NCI-H1417 treated with DMSO at 0.1 percent for 48 hours (cell line): ENCODE measurements at places on chromosomes 16 and 17.

DNA sequence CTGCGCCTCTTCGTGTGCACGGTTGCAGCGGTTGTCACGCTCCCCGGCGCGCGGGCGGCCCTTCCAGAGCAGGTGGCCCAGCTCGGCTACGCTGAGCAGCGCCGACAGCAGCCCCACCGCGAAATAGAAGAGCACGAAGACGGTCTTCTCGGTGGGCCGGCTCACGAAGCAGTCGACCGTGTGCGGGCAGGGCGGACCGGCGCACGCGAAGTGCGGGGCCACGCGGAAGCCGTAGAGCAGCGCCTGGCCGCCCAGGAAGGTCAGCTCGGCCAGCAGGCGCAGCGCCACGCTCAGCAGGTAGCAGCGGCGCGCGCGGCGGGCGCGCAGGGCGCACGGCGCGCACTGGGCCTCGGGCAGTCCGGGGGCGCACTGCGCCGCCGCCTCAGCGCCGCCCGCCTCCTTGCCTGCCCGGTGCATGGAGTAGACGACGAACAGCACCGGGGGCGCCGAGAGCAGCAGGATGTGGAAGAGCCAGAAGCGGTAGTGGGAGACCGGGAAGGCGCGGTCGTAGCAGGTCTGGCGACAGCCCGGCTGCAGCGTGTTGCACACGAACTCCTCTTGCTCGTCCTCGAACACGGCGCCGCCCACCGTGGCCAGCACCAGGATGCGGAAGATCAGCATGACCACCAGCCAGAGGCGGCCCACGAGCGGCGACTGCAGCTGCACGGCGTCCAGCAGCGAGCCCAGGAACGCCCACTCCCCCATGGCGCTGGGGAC is 1.3 kb downstream of the GJD3 start:
- DNase-seq: no peak

DNA sequence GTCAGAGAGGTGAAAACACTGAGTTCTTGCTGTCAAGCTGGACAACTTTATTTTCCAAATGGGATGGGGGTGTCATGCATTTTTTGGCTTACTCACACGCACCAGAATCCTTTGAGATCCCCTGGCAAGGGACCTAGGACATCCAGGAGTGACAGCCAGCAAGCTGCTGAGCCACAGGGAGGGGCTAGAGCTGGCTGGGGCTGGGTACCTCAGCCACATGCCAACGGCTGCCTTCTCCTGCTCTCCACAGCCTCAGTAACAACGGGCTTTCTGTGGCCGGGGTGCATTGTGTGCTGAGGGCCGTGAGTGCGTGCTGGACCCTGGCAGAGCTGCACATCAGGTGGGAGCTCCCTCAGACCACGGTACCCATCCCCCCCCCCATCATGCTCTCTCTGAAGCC is 47.6 kb downstream of the NLRC5 start:
- no peak for DNase-seq

GRCh38 chr17:63946440-63947363 is 14.6 kb upstream of the CD79B start:
- DNase-seq: no peak

- DNase-seq: no peak
Observed at GRCh38 chr16:55297910-55298479, 26.0 kb upstream of the IRX6 start.

GRCh38 chr17:52738791-52739190 is 580.3 kb upstream of the CA10 start:
- DNase-seq: no peak

- no peak for DNase-seq
Observed at GRCh38 chr17:76452127-76452659, 759 bp downstream of the UBE2O start.

DNA sequence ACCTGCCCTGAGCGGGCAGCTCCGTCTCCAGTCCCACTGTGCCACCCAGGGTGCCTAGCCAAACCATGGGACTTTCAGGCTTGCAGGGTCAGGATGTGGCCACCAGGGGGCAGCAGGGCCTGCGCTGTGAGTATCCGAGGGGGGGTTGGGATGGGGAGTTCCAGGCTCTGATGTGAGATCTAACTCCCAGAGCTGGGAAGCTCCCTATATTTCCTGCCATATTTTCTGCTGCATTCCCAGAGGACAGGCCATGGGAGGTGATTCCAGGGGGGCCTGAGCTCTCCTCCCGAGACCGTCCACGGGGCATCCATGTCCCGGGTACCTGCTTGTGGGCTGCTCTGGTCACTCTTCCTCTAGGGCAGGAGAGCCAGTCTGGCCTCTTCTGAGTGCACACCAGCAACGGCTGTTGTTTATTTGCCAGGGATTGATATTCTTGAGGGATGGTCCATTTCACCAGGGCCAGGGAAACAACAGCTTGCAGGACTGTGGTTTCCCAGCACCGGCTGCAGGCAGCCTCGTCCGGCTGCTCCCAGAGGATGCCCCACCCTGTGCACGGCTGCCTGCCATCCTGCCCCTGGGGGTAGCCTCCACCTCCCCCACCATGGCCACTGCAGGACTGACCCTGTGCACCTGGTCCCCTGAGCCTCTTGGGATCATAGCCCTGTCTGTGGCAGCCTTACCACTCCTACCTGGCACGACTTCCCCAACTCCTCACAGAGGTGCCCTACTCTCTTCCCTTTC is 1.2 kb downstream of the GPR142 start:
- DNase-seq: no peak

GRCh38 chr17:47966079-47966519 is 4.8 kb upstream of the CDK5RAP3 start:
- DNase-seq: no peak

DNA sequence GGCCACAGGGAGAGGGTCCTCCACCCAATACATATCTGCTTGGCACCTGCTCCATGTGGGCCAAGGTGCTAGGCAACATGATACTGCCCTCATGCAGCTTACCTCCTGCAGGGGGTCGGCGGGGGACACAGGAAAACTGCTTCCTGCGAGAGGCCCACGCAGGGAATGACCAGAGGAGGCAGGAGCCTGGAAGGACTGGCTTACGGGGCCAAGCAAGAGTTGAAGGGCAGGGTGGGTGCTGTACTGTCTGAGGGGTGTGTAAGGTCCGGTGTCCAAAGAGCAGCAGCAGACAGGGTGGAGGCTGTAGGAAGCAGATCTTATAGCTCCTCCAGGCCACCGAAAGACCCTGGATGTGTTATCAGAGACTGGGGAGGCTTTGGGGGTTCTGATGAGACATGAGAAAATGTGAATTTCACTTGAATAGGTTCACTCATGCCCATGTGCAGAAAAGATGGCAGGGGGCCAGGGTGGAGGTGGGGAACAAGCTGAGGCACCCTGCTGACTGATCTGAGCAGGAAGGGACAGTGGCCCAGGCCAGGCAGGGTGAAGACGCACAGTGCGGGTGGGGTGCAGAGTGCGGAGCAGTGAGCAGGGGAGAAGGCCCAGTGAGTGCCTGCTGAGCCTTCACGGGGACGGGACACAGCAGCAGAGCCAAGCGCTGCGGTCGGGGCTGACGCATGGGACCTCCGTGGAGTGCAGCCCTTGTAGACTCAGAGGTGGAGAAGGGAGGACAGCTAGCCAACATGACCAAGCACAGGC is 8.3 kb downstream of the FLCN start:
- no peak for DNase-seq

DNA sequence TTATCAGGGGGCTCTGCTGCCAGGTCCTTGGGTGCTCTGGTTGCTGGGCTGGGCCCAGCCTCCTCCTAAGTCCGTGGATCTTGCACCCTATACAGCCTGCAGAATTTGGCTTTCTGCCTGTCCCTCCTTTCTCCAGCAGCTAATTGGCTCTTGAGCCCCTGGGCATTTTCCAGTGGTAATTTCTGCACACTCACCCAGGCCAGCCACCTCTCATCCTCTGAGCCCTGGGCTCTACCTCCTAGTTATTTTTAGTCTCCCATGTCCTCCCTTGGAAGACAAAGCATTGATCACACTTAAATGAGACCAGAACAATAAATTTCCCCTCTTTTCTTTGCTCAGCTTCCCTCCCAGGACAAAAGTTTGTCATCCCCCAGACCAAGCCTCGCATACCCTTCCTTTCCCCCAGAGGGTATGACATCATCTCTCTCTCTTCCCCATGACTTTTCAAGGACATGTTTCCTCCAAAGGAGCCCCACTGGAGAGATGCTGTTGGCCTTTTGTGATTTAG is 38.1 kb downstream of the C17orf75 start:
- no peak for DNase-seq

DNA sequence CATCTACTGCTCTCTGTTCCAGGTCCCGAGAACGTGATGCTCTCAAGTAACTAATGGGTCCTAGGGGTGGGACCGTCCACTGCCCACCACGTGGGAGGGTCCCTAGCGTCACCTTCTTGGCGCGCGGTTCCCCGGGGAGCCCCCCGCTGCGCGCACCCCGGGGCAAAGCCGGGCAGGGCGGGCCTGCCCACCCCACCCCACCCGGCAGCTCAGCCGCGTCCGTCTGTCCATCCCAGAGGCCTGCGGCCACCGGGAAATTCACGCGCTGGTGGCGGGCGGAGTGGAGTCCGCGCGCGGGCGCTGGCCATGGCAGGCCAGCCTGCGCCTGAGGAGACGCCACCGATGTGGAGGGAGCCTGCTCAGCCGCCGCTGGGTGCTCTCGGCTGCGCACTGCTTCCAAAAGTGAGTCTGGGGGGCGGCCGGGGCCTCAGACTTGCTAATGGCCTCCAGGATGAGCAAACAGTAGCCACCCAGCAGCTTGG is 494 bp downstream of the PRSS41 start:
- DNase-seq: no peak

GRCh38 chr16:66113223-66113622 is 253.3 kb upstream of the CDH5 start:
- no peak for DNase-seq

- no peak for DNase-seq
Observed at GRCh38 chr17:3738562-3739295, 15.0 kb downstream of the HASPIN start.

DNA sequence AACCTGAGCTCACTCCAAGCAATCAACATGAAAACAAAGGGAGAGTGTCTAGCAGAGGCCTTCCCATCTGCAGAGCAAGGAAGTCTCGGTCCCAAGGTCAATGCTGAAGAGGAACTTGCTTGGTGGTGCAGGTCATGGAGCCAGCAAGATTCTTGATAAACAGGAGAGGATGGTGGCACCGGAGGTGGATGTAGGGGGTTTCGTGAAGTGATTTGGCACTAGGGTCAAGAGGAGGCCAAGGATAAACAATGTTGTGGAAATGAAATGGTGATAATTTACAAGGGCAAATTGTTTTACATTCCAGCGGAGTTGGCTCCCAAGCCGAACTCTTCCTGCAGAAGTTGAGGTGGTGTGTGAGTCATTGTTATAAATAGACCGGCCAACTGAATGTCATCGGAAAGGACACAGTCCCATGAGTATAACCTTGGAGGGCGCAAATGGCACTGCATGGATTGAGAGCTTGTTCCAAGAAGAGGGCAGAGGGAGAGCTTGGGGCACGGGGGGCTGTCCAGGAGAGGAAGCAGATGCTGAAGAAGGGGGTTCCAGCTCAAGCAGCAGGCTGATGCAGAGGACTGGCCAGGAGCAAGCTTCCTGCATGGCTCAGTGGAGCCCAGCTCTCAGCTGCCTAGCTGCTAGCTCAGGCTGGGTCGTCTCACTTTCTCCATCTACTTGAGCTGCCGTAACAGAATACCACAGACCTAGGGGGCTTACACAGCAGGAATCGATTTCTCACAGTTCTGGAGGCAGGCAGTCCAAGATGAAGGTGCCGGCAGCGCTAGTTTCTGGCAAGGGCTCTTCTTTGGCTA is 136.6 kb downstream of the COPRS start:
- DNase-seq: no peak

DNA sequence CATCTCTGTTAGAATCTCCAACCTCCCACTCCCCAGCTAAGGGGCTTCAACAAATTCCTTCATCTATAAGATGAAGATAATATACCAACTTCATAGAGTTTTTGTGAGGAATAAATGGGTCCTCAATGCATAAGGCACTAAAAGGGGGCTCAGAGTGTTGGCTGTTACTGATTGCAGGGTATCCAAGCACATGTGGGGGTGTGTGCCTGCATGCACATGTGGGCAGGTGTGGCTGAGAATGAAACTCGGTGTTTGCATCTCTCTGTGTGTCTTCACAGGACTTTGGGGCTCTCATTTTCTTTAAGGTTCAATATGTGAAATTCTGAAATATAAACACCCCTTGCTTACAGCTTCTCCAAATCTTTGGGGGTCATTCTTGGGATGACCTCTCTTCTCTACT is 4.1 kb upstream of the PPP1R9B start:
- no peak for DNase-seq

DNA sequence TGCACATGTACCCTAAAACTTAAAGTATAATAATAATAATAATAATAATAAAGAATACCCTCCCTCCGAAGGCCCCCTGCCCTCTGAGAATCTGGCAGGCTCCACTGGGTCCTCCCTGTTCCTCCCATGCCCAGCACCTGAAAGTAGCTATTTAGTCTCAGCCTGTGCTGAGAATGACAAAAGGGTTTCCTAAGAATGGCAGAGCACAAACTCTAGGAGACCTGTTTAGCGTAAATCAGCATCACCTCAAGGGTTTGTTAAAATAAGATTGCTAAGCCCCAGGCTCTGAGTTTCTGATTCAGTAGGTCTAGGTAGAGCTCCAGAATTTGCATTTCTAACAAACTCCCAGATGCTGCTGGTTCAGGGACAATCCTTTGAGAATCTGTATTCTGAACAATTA is 606.8 kb upstream of the CDH11 start:
- DNase-seq: no peak

DNA sequence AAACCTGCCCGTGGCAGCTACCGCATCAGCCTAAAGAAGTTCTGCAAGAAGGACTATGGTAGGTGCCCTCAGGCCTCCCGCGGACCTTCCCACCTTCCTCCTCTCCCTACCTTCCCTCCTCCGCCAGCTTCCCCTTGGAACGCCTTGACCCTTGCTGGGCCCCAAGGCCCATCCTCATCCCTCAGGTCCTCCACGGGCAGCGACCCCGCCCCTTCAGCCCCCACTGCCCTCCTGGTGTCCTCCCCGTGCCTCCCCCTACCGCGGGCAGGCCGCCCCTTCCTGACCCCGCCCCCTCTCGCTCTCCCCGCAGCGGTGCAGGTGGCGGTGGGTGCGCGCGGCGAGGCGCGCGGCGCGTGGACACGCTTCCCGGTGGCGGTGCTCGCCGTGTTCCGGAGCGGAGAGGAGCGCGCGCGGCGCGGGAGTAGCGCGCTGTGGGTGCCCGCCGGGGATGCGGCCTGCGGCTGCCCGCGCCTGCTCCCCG is 1.4 kb upstream of the TBC1D24 start:
- no peak for DNase-seq

GRCh38 chr16:85653290-85653891 is 35.4 kb downstream of the GINS2 start:
- no peak for DNase-seq

DNA sequence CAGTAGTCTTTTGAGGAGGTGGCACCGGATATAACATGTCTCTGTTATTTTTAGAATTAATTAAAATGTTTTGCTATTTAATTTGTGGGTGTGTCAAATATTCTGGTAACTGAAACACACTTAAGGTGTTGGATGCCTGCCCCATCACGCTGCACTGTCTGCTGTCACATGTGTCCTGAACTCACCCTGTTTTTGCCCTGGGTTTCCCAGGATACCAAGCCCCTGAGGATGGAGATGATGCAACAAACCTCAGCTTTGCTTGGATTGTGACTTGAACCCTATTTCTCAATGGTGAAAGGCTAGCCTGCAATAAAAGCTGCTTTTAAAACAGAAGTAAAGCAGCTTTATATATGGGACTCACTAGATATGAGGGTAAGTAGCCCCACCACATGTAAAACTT is 11.5 kb upstream of the DUSP14 start:
- no peak for DNase-seq

- DNase-seq: no peak
Observed at GRCh38 chr16:3857189-3858043, 23.1 kb downstream of the CREBBP start.
